Hematopoietic multipotent progenitor cell treated with erythropoietin and hydrocortisone succinate and interleukin-3 and kit ligand, for 8 days (in vitro differentiated cells): ENCODE measurements at places on chromosomes 7 and 10.

- DNase-seq: no peak
These were observed 9.1 kb downstream of the CREB3L2 start for GRCh38 chr7:137992550-137993394.

GRCh38 chr7:42014625-42015618 is 222.1 kb downstream of the GLI3 start:
- peak; percentile 75 for DNase-seq

- DNase-seq: no peak
These were observed 24.6 kb downstream of the C7orf33 start for GRCh38 chr7:148615085-148615730.

DNA sequence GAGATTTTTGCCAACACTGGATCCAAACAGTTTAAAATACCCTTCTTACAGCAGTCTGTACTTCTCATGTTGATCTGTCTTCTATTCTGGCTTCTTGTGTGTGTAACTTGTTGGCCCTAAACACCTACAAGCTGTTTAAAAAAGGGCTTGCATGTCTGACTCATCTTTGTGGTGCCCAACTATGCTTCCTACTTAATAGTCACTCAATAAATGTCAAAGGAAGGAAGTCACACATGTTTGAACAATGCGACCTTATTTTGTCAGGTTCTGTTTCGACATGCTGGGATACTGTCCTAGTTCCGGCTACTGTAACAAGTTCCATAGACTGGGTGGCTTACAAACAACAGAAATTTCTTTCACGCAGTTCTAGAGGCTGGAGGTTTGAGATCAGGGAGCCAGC is 9.4 kb upstream of the GRK5 start:
- DNase-seq: no peak

GRCh38 chr10:37747081-37747480 is 110.3 kb downstream of the ZNF248 start:
- no peak for DNase-seq

GRCh38 chr7:150847536-150847935 is 4.8 kb upstream of the AOC1 start:
- DNase-seq: no peak

DNA sequence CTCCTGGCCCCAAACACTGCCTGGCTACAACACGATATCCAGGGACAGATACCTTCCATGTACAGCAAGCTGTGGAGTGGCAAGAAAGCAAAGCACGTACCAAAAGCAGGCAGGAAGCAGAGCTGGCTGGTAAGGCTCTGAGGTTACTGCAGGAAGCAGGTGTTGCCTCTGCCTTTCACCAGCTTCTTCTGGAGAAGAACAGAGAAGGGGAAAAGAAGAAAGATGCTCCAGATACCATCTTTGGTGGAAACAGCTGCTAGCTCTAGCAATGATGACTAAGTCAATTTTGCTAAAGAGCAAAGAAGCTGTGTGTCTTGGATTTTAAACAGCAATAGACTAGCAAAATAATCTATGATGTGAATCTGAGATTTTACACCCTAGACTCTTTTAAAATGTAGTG is 34.9 kb upstream of the PRSS1 start:
- peak; percentile 43 for DNase-seq

- DNase-seq: no peak
These were observed 60.7 kb downstream of the DGKB start for GRCh38 chr7:14841869-14842268.

DNA sequence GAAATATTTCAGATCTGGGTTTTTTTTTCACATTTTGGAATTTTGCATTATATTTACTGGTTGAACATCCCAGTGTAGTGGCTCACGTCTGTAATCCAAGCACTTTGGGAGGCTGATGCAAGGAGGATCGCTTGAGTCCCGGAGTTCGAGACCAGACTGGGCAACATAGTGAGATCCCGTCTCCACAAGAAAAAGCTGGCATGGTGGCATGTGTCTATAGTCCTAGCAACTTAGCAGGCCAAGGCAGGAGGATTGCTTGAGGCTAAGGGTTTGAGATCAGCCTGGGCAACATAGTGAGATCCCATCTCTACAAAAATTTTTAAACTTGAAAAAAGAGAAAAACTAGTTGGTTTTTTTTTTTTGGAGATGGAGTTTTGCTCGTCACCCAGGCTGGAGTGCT is 6.0 kb downstream of the RFC2 start:
- no peak for DNase-seq

DNA sequence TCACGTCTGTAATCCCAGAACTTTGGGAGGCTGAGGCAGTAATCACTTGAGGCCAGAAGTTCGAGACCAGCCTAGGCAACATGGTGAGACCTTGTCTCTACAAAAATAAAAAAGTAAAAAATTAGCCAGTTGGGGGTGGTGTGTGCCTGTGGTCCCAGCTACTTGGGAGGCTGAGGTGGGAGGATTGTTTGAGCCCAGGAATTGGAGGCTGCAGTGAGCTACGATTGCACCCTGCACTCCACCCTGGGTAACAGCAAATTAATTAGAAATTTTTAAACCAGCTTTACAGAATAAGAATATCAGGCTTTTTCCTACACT is 136.0 kb downstream of the EPC1 start:
- DNase-seq: no peak

DNA sequence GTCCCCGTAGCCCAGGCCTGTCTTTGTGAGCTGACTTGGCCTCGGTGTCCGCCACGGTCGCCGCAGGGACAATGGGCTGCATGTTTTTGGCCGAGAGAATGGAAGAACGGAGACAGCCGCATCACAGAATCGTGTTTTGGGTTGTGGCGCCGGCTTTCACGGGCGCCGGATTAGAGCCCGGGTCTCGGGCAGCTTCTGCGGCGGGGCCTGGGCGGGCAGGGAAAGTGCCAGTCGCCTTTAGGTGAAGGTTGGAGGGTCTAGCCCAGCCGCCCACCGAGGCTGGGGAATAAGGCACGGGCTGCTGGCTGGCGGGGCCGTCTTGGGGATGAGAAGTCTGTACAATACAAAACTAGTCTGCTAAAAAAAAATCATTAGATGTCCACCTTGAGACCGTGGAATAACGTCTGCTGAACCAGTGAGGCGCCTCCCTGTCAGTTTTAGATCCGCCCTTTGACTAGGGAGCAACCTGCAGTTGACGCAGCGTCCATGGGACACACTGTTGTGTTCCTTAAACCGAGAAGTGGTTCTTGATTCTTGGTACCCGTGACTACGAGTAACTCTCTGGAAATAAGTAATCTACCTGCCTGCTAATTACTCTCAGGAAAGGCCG is 577 bp downstream of the DNAJB9 start:
- peak; percentile 78 for DNase-seq

GRCh38 chr10:19815731-19816410 is 361 bp upstream of the PLXDC2 start:
- peak; percentile 52 for DNase-seq

DNA sequence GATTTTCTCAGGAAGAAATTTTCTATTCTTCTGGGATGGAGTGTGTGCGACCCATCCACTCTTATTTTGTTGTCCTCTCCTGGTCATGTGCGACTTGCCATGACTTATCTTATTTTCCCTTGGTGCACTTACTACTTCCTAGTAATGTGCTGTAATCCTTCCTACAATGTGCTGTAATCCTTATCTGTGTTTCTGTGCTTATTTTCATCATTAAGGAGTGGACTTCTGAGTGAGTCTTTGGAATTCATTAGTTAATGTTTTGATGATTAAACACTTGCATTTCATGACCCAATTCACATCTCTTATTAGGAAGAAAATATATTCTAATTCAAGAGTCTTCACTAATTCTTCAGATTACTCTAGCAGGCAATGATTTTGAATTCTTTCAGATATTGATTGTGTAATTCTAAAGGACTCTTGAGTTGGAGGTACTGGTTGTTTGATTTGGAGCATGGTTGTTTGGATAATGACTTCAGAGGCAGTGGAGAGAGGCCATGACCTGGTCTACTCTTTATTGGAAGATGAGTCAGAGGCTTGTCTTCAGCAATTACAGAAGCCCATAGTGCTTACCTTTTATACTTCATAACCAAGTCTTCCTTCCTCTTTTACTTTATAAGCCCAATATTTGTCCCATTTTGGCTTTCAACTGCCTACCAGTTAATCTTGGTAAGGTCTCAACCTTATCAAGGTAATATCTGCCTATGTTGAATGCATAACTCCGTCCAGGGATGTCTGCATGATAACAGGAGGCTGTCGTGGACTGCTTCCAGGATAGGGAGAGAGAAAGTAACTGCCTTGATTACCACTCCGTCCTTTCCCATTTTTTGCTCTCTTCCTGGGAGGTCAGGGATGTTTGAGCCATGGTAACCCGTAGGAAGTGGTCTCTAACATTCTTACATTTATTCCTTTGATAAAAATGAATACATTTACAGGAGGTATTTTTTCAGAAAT is 278.3 kb upstream of the SP8 start:
- DNase-seq: no peak

DNA sequence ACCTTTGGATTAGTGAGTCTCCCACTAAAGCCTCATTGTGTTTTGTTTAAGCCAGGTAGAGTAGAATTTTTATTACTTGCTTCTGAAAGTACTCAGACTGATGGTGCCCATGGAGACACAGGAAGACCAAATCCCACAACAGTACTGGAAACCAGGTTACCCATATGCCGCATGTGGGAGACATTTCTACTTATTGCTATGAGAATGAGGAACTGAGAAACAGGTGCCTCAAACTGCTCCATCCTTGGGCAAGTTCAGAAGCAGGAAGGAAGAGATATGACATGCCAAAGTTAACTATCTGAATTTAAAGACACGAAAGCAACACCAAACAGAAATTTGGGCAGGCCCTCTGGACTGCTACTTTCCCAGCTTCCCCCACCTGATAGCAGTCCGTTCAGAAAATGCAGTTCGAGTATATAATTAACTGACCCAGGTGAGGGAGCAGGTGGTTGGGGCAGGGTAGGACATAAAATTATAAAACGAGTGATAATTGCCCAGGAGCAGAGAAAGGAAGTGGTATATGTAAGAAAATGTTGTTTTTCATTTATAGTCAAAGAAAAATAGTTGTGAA is 382.3 kb upstream of the MTPN start:
- no peak for DNase-seq

- no peak for DNase-seq
These were observed 42.5 kb downstream of the FAM13C start for GRCh38 chr10:59319854-59320253.

DNA sequence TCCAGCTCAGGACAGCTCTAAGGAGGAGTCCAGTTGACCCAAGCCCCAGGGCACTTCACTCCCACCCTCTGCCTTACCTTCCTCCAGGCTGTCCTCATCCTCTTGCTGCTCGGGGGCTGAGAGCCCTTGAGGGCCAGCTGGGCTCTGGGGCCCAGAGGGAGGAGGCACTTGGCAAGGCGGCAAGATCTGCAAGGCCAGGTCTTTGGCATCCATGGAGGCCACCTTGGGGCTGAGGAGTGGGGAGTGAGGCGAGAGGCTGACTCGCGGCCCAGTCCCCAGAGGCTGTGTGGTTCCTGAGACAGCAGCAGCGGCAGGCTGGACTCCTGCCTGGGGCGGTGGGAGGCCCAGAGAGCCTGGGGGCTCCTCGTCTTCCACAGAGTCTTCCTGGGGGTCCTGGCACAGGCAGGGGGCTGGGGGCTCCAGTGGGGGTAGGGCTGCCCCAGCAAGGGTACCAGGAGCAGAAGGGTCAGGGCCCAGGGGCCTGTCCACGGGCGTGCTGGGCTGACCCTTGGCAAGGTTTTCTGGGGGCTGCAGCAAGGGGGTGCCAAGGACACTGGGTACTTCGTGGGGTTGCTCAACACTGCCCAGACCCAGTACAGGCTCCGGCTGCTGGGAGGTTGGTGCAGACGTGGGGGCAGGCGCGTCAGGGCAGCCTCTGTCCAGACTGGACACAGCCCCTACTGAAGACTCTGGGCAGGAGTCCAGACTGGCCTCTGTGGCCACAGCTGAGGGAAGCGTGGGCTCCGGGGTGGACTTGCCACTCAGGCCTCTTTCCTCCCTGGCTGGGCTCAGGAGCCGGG is 6.5 kb downstream of the NACAD start:
- no peak for DNase-seq

DNA sequence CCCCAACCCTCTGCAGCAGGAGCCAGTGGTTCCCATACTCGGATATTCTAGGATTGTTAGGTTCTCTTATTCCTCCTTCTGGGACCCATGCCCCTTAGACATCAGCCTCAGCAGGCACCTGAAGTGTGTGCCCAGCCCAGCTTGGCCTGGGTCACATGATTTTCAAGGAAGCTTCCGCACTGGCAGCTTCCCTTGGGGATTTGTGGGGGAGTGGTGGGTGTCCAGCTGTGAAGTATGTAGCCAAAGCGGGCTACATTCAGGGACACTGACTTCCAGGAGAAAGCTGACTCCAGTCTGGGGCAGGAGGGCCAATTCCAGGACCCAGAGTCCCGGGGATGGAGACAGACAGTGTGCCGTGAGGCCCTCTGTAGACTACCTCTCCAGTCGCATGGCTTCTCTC is 1.3 kb downstream of the LDB1 start:
- DNase-seq: peak; percentile 55

DNA sequence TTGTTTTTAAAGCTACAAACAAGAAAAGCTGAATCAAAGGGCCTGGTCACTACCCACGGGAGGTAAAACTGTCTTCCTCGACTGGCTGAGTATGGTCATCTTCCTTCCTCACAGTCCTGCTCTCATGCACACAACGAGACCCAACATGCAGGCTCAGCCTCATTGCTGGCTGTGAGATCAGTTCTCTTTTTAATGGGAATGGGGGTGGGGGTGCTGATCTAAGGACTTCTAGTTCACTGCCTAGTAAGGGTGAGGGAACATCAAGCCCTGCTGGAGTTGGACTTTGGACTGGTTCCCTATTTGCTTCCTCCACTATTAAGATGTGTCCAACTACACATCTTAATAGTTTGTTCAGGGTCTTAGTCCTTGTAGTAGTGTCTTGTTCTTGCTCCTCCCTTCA is 48.2 kb downstream of the ABCB4 start:
- no peak for DNase-seq

- no peak for DNase-seq
These were observed 335.3 kb downstream of the SUGCT start for GRCh38 chr7:40470091-40470592.

DNA sequence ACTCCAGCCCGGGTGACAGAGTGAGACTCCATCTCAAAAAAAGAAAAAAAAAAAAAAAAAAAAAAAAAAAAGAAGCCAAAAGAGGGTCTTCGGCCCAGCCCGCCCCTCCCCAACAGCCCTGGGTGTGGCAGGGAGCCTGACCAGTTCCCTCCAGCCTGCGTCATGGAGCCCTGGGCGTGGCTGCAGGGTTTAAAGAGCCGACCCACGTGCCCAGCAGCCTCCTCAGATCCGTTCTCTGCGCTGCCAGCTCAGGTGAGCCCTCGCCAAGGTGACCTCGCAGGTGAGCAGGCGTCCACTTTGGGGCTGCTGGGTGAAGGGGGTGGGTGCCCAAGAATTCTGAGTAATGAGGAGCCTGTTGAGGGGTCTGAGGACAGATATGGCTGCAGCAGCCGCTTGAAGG is at the start of gene FXYD4:
Gene FXYD4, plus strand, starts transcription at position 219 of the 400 bp plus-strand sequence. CDS start 2,111 bp downstream, outside the sequence.
- DNase-seq: no peak

DNA sequence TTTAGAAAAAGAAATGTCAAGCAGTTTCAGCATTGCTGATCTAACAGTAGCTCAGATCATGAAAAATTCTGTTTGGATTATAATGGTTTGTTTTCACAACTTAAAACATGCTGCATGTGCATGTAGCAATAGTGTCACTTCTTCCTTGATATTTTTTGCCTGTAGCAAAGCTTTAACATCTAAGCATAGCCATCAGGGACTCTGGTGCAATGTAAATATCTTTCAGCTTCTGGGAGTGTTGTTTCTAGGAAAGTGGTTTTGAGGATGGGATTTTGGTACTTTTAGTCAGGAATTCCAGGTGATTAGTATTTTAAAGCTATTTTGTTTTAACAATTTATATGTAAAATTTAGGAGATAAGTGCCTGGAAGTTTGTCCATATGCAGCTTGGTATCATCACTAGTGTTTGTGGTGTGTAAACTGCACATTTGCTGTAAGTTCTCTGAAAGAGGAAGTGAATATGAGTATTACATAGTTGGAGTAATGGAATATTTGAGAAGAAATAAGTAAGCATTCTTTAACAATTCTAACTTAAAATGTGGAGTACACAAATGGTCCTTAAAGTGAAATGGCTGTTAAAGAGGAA is 1.9 kb downstream of the RSBN1L start:
- no peak for DNase-seq
